ENCODE measurements at places on chromosomes 6 and 20.

- DNase-seq, result peak; percentile 23
Measured at GRCh38 chr20:51318058-51318949, 224.2 kb downstream of the NFATC2 start.

DNA sequence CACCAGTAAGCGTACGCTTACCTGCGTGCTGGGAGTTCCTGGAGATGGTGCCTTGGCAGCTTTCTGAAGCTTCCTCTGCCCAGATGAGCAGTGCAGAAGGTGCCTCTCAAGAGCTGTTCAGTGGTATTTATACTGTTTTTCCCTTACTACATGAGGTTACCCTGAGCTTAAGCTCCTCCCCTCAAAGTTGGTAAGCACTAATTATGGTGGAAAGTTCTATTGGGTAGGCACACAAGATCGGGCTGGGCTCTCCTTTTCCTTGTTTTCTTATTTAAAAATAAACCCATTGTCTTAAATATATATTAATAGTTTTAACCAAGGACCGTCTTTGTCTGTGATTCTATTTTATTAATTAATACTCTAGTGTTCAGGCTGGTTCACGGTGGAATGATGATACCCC is at the start of gene COL10A1:
Gene COL10A1, minus strand, starts transcription at position 101 of the 400 bp plus-strand sequence. CDS start 640 bp downstream, outside the sequence.
- DNase-seq, result no peak

DNA sequence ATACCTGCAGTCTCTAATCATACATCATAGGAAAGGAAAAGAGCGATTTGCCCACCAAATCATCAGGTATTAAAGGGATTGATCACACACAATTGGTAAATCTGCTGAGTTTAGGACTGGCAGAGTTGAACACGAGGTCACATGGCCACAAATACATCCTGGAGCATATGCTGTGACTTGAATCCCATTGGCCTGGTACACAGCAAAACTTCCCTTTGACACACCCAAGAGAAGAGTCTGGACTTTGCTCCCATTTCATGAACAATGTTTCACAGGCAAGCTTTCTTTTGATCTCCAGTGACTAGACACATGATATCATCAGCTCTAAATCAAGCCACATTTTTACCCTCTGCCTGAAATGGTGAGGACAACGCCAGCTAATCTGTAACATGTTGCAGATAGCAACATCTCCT is 117.9 kb downstream of the ISM1 start:
- DNase-seq, result no peak

GRCh38 chr6:168071620-168072019 is 7.4 kb downstream of the FRMD1 start:
- no peak for DNase-seq

DNA sequence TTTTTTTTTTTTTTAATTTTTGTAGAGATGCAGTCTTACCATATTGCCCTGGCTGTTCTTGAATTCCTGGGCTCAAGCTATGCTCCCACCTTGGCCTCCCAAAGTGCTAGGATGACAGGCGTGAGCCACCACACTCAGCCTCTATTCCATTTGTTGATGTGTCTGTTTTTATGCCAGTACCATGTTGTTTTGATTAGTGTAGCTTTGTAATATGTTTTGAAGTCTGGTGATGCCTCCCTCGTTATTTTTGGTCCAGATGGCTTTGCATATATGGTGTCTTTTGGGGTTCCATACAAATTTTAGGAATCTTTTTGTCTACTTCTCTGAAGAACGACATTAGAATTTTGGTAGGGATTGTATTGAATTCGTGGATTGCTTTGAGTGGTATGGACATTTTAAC is 193.2 kb downstream of the ADGB start:
- DNase-seq, result no peak

- no peak for DNase-seq
Measured at GRCh38 chr20:39049148-39049547, 87.0 kb downstream of the DHX35 start.

GRCh38 chr20:8057871-8058270 is 38.3 kb upstream of the TMX4 start:
- DNase-seq, result no peak

GRCh38 chr6:37988127-37988526 is 168.6 kb downstream of the ZFAND3 start:
- DNase-seq, result no peak

GRCh38 chr6:293193-294174 is 1.2 kb downstream of the DUSP22 start:
- DNase-seq, result peak; percentile 39

- DNase-seq, result no peak
Measured at GRCh38 chr6:50289366-50289765, 239.6 kb upstream of the DEFB112 start.

- DNase-seq, result no peak
Measured at GRCh38 chr6:11217360-11218101, 14.9 kb downstream of the NEDD9 start.

GRCh38 chr20:19539191-19539590 is 218.9 kb upstream of the RIN2 start:
- no peak for DNase-seq

All from CD14-positive monocyte (primary cell).